Stimulated activated naive B cell treated with anti-CD40 and anti-IgM and Interleukin-4, amounts not matched to agents 10 μg/mL and 1 μg/mL and 100 μg/mL, for 72 hours (primary cell): ENCODE measurements at places on chromosomes 2 and 18.
A peak's percentile ranks its signal among the peaks of the same experiment; 100 is the strongest.

DNA sequence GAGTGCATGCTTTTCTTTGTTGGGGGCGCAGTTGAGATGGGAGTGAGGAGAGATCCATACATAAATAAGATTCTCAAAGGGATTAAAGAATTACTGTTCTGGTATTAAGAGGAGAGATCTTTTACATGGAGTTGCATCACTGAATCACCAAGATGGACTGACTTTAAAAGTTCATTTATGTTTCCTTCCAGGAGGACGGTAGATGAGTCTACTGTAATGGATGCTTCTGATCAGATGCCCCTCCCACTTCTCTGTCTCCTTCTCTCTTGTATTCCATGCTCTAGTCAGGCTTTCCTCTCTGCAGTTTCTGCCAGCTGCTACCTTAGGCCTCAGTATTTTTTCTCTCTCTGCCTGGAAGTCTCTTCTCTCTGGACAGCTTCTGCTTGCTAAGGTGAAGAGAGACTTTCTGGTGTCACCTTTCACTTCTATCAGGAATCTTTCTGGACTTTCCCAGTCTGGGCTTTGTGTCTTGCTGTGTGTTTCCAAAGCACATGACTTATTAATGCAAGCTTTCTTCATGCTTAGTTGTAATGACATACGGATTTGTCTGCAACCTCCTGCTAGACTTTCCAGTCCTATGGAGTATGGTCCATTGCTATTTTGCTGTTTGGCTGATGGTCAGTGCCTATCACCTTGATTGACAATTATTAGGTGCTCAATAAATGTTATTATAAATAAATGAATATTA is 23.6 kb downstream of the FAM171B start:
- no peaks in the 10 kb centered on the region for H3K4me1 ChIP-seq
- DNase-seq, result no peak
- no peaks in the 10 kb centered on the region for H3K36me3 ChIP-seq
- H3K4me3 ChIP-seq, result no peak overlapping the region
- no peaks in the 10 kb centered on the region for H3K27me3 ChIP-seq

GRCh38 chr2:98445177-98445682 is 572 bp downstream of the INPP4A start:
- H3K27me3 ChIP-seq, result no peaks in the 10 kb centered on the region
- peak overlapping the region; percentile 90 for H3K27ac ChIP-seq
- no peaks in the 10 kb centered on the region for H3K36me3 ChIP-seq
- H3K4me3 ChIP-seq, result peak overlapping the region; percentile 93

DNA sequence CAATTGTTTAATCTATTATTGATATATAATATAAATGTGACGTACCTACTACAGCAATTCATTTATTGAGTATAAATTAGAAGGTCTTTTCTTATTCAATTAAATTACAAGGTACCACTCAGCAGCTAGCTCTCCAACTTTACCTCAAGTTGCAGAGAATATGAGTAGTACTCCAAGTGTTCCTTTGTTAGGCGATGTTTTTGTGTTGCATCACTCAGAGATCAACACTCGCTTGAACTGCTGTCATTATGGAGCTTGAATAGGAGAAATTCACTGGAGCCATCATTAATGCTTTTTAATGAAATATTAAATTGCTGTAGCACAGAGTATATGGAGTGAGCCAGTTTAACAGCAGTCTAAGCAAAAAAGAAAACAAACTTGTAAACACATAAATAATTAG is 320.0 kb downstream of the FSIP2 start:
- H3K4me3 ChIP-seq, result no peak overlapping the region
- no peaks in the 10 kb centered on the region for H3K27me3 ChIP-seq
- no peak for DNase-seq
- peaks cover 9% of the 10 kb centered on the region for H3K36me3 ChIP-seq

DNA sequence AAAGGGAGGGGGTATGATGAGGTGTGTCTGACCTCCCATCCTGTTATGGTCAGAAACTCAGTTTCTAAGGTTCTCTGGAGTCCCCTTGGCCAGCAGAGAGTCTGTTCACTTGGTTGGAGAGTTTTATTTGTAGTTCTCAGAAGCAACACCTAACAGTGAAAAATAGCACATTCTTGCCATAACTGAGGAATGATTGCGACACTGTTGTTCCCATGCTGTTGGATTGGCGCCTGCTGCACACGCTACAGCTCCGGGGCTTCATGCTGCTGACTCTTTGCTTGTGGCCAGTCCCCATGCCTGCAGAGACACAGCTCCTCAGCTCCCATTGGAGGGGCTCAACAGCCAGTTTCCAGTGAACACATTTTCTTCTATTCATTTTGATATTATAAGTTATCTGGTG is 42.1 kb downstream of the TPGS2 start:
- H3K27ac ChIP-seq, result no peak overlapping the region
- peaks cover 23% of the 10 kb centered on the region for H3K36me3 ChIP-seq
- DNase-seq, result no peak
- H3K4me1 ChIP-seq, result no peaks in the 10 kb centered on the region
- no peak overlapping the region for H3K4me3 ChIP-seq
- no peaks in the 10 kb centered on the region for H3K27me3 ChIP-seq

DNA sequence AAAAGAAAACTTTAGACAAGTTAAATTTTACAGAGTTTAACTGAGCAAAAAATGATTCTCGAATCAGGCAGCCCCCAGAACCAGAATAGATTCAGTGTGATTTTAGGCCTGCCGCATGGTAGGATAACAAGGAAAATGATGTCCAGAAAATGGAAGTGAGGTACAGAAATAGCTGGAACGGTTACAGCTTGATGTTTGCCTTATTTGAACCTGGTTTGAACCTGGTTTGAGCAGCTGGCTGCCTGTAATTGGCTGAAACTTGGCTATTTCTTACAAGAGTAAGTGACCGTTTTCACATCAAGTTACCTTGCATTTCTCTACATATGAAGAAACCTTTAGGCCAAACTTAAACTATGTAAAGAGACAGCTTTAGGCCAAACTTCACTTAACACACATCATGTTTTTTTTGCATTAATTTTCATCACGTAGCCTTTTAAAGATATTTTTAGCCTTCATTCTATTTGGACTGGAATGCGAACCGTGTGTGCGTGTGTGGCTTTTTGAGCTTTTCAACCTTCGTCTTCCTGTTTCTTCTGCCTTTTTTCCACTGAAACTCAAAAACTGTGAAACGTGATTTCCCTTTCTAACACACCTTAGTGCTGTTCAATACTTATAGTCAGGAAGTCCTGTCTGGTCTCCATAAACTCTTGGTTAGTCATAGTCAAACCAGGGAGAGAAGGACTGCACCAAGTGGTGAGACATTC is 4.5 kb upstream of the POLE4 start:
- no peak overlapping the region for H3K4me3 ChIP-seq
- H3K27ac ChIP-seq, result no peak overlapping the region
- peaks cover 67% of the 10 kb centered on the region for H3K4me1 ChIP-seq
- no peaks in the 10 kb centered on the region for H3K27me3 ChIP-seq
- peaks cover 9% of the 10 kb centered on the region for H3K36me3 ChIP-seq

GRCh38 chr18:63532471-63532870 is 9.7 kb upstream of the SERPINB12 start:
- H3K27ac ChIP-seq, result no peak overlapping the region
- no peaks in the 10 kb centered on the region for H3K36me3 ChIP-seq
- no peak for DNase-seq

GRCh38 chr2:189821953-189822748 is 37.9 kb downstream of the PMS1 start:
- H3K36me3 ChIP-seq, result peaks cover 36% of the 10 kb centered on the region
- no peaks in the 10 kb centered on the region for H3K27me3 ChIP-seq
- no peak overlapping the region for H3K27ac ChIP-seq
- H3K4me3 ChIP-seq, result no peak overlapping the region
- peaks cover 14% of the 10 kb centered on the region for H3K4me1 ChIP-seq

DNA sequence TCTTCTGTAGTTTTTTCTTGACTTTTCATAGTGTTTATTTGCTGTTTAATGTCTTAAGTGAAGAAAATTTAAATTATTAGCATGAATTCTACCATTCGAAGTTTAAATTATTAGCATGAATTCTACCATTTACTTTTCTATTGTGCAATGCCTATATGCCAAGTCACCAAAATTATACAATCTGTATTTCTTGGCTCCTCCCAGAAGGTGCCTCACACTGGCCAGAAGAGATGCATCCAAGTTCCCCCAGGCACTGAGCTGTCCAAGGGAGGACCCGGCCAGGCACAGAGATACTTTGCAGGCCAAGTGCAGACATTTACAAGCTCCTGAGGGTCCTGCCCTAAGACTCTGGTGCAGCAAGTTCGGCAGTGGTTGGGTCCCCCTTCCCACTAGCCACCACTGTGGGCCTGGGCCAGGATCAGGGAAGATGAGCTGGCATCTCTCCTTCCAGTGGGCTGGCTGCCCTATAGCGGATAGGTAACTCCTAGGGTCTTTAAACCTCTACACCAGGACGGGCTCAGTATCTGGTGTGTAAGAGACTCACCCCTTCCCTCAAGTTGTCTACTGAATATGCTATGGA is 31.3 kb downstream of the TMEM247 start:
- no peak overlapping the region for H3K27ac ChIP-seq

DNA sequence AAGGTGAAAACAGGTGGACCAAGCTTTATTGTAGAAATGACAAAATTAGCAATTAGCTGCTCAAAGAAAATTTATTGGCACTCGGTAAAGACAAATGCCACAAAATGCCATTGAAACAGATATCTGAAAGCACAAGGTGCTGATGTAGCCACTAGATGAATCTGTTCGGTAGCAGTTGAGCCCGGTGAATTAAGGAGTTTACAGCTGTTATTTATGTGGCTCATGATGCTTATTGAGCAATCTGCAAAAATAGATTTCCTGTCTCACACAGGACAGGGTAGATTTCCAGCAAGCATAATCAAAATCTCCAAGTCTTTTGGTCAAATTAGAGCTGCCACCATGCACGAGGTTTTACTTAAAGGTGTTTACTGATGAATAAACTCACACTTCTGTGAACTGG is 182.2 kb downstream of the PPP1R1C start:
- H3K4me1 ChIP-seq, result no peaks in the 10 kb centered on the region
- H3K36me3 ChIP-seq, result no peaks in the 10 kb centered on the region
- no peak overlapping the region for H3K4me3 ChIP-seq
- peaks cover 12% of the 10 kb centered on the region for H3K27me3 ChIP-seq

DNA sequence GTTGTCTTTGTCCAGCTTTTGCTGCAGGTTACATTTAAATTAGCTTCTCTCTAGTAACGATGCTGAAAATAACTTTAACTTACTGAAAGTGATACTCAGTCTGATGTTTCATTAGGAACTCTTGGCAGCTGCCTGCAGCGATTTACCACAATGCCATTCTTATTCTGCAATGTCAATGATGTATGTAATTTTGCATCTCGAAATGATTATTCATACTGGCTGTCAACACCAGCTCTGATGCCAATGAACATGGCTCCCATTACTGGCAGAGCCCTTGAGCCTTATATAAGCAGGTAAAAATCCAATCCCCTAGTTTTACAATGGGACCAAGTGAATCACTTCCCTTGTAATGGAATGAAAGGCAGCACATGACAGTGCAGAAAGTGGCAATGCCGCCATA is 16.3 kb upstream of the MFF start:
- no peaks in the 10 kb centered on the region for H3K4me1 ChIP-seq
- no peaks in the 10 kb centered on the region for H3K36me3 ChIP-seq
- H3K27me3 ChIP-seq, result no peaks in the 10 kb centered on the region
- H3K4me3 ChIP-seq, result no peak overlapping the region

GRCh38 chr2:156891609-156892008 is 365.9 kb upstream of the GALNT5 start:
- H3K27ac ChIP-seq, result no peak overlapping the region
